ENCODE measurements at places on chromosomes 4 and X.
A peak's percentile ranks its signal among the peaks of the same experiment; 100 is the strongest.

- no peak for DNase-seq
Observed at GRCh38 chrX:10971176-10971575, 140.0 kb upstream of the HCCS start.

GRCh38 chr4:176090115-176090514 lies 24.5 kb downstream of the WDR17 start:
- no peak for DNase-seq

DNA sequence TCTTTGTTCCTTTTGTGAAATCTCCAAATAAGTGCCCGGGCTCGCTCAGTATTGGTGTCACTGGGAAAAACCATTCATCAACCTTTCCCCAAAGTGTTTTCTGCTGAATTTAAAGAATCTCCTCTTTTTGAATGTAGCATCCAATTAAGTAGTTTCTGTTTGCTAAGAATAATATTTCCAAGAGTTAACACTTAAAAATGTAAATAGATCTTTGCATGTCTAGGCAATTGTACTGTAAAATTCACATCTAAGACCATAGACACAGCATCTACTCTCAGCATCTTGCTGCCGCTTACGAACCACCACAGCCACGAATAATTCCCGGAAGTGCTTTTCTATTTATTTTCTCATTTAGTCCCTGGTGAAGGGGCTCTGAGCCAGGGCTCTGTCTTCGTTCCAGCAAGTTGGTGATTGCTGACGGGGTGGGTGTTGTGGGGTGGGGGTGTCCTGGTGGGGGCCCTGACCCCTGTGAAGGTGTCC lies 1.4 kb downstream of the NSG1 start:
- DNase-seq = no peak

DNA sequence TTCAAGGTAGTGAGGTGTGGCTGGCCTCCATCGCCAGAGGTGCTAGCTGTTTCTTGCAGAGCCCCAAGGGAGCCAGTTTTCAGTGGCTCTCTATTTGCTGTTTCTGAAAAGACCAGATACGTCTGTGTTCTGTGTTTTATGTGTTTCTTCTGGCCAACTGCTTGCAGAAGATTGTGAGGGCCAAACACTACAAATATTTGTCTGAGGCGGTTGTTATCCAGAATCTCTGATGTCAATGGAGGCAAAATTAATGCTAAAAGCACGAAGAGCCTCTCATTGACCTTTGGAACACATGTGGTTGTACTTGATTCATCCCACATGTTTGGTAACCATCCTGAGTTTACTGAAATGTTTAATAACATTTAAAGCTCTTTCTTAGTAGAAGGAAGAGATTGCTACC lies 113.9 kb downstream of the CT47B1 start:
- DNase-seq = no peak

- DNase-seq = no peak
Observed at GRCh38 chr4:55793479-55793878, 26.1 kb upstream of the EXOC1L start.

DNA sequence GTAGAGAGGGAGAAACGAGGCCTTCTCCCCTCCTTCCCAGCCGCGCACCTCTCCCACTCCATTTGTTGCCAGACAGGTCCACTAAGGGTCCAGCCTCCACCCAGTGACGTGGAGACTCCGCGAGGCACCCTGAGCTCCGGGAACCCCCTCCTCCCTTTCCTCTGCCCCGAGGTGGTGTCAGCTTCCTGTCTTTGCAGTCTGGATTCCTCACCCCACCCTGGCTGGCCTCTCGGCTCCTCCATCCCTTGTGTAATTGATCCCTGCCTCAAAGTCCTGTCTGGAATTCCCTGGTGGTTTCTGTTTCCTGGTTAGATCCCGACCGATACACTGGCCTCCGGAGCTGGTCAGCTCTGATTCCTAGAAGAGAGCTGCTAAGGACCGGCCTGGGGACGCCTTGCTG lies 105.9 kb upstream of the SCOC start:
- DNase-seq = no peak

DNA sequence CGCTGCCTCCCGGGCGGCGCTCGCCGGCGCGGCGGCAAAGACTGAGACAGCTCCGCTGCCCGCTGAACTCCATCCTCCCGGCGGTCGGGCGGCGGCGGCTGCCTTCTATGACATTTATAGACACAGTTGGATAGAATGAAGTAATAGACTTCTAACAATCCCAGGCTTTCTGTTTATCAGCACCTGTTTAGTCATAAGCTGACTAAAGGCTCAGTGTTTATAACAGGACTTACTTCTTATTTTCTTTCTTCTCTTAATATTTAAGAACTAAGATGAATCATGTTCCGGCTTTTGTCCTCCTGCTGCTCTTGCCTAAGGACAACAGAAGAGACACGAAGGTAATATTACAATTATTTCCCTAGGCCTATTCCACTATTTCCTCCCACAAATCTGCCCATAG lies 3.9 kb downstream of the ARL13A start:
- no peak for DNase-seq

DNA sequence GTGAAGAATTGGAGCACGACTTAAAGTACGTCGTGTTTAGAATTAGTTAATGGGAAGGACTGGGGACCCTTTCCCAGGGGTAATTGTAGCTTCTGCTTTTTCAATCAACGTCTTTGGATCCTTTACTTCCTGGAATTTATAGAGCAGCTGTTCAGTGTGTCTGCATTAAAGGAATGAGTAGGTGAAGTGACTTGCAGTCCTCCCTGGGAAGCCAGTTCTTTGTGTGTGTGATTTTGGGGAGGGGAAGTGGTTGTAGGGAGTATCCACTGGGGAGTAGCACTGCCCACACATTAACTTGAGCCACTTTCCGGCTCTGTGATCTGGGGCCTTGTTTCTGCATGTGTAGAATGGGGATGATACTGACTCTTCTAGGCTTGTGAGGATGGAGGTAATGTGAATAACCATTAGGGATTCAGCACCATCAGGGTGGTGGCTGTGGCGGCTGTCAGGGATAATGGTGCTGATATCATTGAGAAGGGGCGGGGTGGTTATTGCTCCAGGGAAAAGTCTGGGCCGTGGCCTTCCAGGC lies 54.7 kb downstream of the TMEM131L start:
- DNase-seq = no peak

GRCh38 chrX:11591723-11592346 lies 73.9 kb downstream of the ARHGAP6 start:
- DNase-seq = no peak

- no peak for DNase-seq
Observed at GRCh38 chr4:84531689-84532088, 32.6 kb upstream of the NKX6-1 start.

- no peak for DNase-seq
Observed at GRCh38 chr4:25330335-25330734, 17.8 kb downstream of the ZCCHC4 start.

GRCh38 chrX:98405376-98405775 lies 1521.7 kb downstream of the RPA4 start:
- no peak for DNase-seq

GRCh38 chr4:145840162-145840768 lies 98.4 kb downstream of the ZNF827 start:
- DNase-seq = no peak

GRCh38 chr4:94739741-94740140 lies 18.0 kb upstream of the BMPR1B start:
- DNase-seq = no peak

- DNase-seq = peak; percentile 40
Observed at GRCh38 chr4:15004739-15005301, 2.5 kb downstream of the CPEB2 start.

DNA sequence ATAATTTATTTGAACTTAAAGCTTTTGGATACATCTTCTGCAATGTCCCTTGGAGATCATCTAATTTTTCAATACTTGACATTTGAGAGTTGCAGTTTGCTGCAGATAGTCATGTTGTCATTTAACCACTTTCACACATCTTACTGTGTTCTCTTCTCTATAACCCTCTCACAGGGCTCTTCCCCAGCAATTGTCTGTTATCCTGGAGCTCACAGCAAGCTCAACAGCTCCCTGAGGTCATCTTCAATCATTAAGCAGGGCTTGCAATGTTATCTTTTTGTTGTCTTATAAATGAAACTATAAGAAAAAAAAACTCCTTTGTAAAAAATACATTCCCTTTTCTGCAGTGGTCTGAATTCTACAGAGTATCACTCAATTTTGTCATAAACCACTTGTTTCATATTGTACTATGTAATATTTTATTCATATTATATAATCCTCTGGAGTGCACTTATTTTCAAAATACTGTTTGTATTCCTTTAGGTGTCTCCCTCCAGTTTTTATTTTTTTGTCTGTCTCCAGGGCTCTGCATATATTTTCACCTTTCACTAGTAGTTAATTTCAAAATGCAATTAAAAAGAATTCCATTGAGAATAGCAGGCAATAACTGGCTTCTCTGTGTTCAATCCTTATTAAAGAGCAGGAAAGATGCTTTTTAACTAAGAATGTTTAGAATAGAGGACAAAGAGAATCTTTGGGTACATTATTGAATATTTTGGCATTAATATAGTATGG lies 106.3 kb upstream of the ARSJ start:
- DNase-seq = no peak

GRCh38 chr4:179112441-179113170 lies 1670.4 kb upstream of the AGA start:
- no peak for DNase-seq

DNA sequence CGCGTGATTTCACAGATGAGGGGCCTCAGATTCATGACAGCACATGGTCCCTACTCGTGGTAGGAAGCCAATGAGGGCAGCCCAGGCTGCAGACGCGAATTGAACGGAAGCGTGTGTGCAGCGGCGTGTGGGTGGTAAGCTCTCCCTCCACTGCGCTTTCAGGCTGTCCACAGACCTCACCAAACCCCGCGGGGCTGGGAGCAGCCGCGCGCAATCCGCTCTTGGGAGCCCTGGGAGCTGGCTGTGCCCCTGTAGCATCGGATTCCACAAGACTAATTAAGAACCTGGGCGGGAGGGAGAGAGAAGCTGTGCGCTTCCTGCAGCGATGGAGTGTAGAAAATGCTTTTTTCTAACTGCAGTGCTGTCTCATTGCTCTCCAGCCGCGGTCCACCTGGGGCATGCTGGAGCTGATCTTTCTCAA lies 134.9 kb downstream of the STOX2 start:
- no peak for DNase-seq

- no peak for DNase-seq
Observed at GRCh38 chr4:137541876-137542646, 9.8 kb upstream of the PCDH18 start.

GRCh38 chr4:61427099-61427817 lies 227.1 kb downstream of the ADGRL3 start:
- DNase-seq = no peak

DNA sequence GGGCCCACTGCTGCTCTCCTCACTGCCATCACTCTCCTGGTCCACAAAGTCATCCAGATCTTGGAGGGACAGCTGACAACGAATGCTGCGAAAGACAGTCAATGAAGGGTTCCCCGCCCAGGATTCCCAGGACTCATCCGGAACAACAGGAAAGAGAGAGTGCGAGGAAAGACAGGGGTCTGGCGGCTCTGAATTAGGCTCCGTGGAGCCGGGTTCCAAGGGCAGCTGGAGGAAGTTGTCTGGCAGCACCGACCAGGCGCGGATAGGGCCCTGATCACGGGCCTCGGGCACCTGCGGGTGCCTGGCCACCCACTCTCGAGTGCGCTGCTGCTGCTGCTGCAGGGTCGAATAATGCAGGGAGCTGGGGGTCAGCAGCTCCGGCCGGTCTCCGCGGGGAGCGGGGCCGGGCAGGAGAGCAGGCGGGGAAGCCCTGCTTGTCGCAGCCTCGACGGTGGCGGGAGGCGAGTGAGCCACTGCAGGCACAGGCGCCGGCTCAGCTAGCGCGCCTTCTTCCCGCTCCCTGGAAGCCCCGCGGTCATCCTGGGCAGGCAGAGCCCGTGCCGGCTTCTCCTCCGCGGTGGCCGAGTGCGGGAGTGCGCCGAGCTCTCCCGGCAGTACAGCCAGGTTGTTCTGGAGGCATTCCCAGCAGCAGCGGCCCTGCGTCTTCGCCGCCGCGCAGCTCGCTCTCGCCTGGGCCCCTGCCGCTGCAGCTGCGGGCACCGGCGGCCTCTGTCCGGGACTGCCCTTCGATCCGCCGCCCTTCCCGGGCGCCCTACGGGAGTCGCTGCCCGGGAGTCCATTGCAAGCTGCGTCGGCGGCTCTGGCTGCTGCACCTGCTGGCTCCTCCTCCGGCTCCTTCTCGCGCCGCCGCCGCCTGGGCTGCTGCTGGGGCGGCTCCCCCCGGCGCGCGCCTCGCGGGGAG lies 1.1 kb downstream of the SOWAHB start:
- DNase-seq = no peak

- DNase-seq = no peak
Observed at GRCh38 chr4:84146300-84146959, 352.7 kb downstream of the NKX6-1 start.

GRCh38 chrX:150871341-150871811 lies 27.1 kb downstream of the CD99L2 start:
- DNase-seq = no peak

DNA sequence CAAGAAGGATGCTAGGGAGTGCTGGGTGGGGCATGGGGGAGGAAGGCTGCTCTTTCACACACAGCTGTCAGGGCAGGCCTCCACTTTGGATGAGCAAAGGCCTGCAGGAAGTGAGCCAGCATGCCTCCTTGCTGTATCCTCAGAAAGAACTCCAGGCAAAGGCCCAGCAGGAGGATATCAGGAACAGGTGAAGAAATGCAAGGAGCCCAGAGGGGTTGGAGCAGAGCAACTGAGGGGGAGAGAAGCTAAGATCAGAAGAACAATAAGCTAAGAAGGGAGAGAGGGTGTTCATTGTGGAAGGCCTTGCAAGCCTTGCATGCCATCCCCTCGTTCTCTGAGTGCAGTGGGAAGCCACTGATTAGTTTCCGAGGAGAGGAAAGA lies 115.1 kb downstream of the CAMK2D start:
- DNase-seq = no peak

DNA sequence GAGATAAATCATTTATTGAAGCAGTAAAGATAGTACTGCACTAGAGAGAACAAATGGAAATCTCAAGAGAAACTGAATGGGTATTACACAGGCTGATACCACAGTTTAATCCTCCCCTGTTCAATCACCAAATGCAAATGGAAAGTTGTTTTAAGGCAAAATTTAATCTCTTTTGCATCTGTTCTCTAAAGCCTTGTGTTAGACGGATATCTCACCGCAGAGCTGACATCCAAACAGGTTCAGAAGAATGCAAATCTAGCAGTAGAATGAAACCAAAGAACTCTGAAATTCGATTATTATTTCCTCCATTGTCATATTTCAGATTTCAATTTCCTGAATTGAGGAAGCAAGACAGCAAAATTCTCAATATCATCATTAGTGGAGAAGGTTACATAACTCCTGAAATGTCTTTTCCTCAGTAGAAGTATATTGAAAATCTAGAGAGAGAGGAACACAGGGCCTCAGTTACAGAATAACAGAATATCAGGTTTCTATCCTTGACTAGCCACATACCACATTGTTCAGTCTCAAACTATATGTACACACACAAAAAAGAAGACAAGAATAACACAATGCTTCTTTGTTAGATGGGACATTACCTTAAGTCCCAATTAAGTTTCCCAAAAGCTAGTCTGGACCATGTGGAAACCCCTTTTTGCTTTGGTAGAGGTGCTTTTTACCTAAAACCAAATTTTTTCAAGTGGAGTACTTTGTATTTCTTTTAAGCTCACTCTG lies 94.1 kb upstream of the BANK1 start:
- DNase-seq = no peak

DNA sequence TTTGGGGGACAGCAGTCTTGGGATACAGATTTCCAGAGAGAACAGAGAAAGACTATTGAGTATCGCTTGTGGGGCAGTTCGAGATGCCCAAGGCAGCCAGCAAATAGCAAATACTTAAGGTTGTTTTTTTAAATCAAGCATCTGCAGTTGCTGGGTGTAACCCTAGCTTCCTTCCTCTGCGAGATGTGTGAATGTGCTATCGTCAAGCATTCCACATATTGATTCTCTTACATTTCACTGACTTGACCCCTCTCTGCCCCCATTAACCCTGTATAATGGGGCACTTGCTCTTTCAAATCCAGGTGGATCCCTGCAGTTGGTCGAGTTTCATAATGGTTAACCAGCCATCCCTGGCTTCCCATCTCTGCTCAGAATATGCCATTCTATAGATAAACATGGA lies 23.5 kb downstream of the KCNE5 start:
- no peak for DNase-seq

Data from right renal pelvis (tissue), 4 donors.